ENCODE measurements at places on chromosomes 16 and 17.
A peak's percentile ranks its signal among the peaks of the same experiment; 100 is the strongest.

DNA sequence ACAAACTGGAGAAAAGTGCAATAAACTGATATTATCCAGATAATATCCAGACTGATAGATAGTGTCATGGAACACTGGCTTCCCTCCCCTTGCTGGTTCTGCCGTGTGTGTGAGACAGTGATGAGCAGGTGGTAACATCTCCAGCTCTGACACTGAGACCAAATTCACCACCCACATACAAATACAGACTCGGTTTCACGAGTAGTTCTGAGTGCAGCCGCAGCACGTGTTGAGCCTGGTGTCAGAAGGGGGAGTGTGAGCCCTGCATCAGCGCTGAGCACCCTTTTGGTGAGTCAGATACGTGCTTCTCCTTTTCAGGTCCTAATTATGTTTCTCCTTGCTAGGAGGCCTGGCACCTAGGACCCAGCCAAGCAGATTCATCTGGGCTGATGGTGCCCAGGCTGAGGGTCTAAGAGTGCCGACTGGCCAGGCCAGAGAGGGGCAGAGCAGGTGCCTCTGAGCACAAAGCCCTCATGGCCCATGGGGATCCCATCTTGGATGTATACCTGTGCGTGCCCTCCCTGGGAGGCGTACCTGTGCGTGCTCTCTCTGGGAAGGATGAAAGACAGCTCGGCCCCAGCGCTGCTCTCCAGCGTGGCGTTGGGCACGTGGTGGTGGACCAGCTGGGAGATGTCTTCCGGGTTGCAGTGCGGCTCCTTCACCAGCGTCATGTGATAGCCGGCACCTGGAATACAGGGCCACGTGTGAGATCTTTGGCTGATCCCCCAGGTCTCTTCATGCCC lies 27.3 kb upstream of the RNPS1 start:
- H3K4me1 ChIP-seq, result no peaks in the 10 kb centered on the region
- DNase-seq, result no peak

DNA sequence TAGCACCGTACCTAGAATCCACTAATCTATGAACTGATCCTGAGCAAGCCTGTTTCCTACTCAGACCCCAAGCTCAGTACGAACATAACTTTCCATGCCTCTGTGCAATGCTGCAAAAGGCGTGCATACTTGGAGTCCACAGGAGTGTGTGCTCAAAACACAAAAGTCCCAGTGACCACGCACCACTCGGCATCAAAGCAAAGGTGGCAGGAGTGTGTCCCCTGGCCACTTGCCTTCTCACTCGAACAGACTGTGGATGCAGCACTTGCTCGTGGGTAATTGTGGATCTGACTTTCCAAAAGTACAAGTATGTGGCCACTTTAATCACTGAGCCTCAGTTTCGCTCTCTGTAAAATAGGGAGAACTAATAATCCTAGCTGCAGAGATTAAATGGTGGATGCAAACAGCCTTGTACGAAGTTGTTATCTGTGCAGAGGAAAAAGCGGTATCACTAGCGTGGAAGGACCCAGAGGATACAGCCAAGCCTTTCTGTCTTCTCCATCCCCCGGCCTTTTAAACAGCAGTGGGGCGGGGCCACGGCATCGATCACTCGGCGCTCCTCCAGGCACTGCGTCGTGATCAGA lies 311 bp upstream of the KDM8 start:
- peak overlapping the region; percentile 85 for H3K4me3 ChIP-seq
- H3K4me1 ChIP-seq, result no peaks in the 10 kb centered on the region
- peak overlapping the region; percentile 99 for H3K27ac ChIP-seq
- DNase-seq, result peak; percentile 88
- H3K36me3 ChIP-seq, result no peaks in the 10 kb centered on the region

- H3K36me3 ChIP-seq, result no peaks in the 10 kb centered on the region
- H3K4me1 ChIP-seq, result no peaks in the 10 kb centered on the region
- no peak for DNase-seq
- no peaks in the 10 kb centered on the region for H3K27me3 ChIP-seq
- H3K4me3 ChIP-seq, result no peak overlapping the region
- H3K27ac ChIP-seq, result no peak overlapping the region
These were observed 296.3 kb downstream of the CPPED1 start for GRCh38 chr16:12507366-12507765.

DNA sequence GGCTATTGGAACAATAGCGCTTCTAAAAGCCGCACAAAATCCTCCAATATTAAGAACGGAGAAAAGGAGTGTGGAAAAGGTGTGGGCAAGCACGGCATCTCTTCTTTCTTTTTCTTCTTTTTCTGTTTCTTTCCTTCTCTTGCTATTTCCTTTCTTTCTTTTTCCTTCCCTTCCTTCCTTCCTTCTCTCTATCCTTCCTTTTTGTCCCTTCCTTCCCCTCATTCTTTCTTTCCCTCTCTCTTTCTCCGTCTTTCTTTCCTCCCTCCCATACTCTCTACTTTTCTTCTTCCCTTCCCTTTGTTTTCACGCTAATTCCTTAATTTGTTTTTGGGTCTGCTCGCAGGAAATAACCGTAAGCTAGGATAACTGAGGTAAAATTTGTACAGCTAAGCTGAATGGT lies 478.2 kb downstream of the MAF start:
- no peaks in the 10 kb centered on the region for H3K36me3 ChIP-seq
- no peaks in the 10 kb centered on the region for H3K4me1 ChIP-seq
- H3K27me3 ChIP-seq, result no peaks in the 10 kb centered on the region
- no peak for DNase-seq
- H3K4me3 ChIP-seq, result no peak overlapping the region

- H3K36me3 ChIP-seq, result no peaks in the 10 kb centered on the region
- H3K4me1 ChIP-seq, result no peaks in the 10 kb centered on the region
- peak overlapping the region; percentile 25 for H3K27ac ChIP-seq
- no peak for DNase-seq
- no peak overlapping the region for H3K4me3 ChIP-seq
These were observed 10.3 kb upstream of the RPL38 start for GRCh38 chr17:74192950-74193781.

GRCh38 chr17:66580956-66581391 lies 253.9 kb upstream of the CACNG5 start:
- no peak overlapping the region for H3K4me3 ChIP-seq
- H3K27ac ChIP-seq, result peak overlapping the region; percentile 26
- no peaks in the 10 kb centered on the region for H3K36me3 ChIP-seq

- H3K36me3 ChIP-seq, result no peaks in the 10 kb centered on the region
- H3K4me3 ChIP-seq, result no peak overlapping the region
- H3K27me3 ChIP-seq, result no peaks in the 10 kb centered on the region
These were observed 13.7 kb upstream of the MNT start for GRCh38 chr17:2414446-2415064.

GRCh38 chr17:62821189-62822079 lies 13.3 kb upstream of the MARCHF10 start:
- no peak for DNase-seq
- no peaks in the 10 kb centered on the region for H3K27me3 ChIP-seq
- no peak overlapping the region for H3K27ac ChIP-seq
- no peak overlapping the region for H3K4me3 ChIP-seq

Measured in breast epithelium (tissue), 4 donors.